ENCODE measurements at places on chromosomes 7 and 10.

DNA sequence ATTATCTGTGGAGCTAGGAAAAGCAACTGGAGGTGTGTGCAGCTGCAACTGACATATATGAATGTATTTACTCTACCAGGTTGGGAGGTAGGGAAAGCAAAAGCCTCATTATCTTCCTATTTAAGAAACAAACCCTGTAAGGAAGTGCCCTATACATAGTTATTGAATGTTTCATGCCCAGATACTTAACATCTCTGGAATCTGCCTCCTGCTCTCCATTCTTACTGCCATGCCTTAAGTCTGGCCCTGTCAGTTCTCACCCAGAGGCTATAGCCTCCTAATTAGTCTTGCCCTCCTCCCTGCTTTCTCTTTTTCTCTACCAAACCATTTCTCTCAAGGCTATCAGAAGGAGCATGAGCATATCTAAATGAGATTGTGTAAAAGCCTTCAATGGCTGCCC is 542.6 kb upstream of the LRRN3 start:
- no peak for DNase-seq

- DNase-seq, result no peak
Observed at GRCh38 chr10:52484206-52485065, 170.4 kb downstream of the DKK1 start.

DNA sequence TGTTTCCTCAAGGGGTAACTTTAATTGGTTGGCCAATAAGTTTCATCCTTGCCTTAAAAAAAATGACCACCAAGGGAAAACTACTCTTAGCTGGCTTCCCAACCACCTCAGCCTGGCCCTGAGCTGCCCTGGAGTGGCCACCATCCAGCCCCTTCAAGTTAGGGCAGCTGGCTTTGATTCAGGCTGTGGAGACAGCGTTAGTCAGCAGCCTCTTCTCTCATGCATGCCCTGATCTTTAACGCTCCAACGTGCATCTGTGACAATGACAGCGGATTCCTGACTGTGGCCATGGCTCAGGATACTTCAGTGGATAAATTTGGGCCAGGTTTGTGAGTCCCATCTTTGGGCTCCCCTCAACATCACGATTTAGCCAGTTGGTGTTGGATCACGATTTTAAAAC is 111.6 kb downstream of the RBM20 start:
- DNase-seq, result no peak

DNA sequence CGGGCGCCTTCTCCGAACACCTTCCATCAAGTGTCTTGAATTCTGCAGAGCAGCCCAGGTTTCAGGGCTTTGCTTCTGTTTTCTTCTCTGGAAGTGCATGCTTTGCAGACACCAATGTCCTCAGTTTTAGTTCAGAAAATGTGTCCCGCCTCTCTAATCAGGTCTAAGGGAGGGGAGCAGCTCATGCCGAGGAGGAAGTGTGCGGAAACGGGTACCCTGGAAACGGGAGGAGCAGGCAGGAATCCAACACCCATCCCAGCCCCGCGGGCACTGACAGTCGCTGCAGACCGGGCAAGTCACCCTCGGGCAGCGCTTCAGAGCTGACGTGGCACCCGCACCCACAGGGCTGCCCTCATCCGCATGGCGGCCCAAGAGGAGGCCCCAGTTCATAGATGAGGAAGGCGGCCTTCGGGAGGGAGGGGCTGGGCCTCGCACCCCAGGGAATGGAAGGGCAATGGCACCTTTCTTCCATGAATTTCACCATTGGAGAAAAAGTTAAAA is 338.7 kb downstream of the DNAJB6 start:
- DNase-seq, result no peak

DNA sequence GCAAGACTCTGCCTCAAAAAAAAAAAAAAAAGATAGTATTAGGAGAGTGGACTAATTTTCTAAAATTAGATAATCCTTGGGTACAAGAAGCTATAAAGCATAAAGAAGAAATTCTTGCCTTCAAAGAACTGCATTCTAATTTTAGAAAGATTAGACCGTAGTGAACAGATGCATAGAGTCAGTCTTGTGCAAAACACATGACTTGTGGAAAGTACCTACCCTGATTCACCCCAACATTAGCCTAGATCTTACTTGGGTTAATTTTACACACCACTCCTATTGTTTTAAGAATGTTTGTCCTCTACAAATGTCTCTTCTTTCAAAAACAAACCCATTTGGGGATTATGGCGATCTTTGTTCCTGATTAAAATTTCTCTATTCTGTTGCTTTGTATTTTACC is 38.9 kb upstream of the SP8 start:
- DNase-seq, result no peak

DNA sequence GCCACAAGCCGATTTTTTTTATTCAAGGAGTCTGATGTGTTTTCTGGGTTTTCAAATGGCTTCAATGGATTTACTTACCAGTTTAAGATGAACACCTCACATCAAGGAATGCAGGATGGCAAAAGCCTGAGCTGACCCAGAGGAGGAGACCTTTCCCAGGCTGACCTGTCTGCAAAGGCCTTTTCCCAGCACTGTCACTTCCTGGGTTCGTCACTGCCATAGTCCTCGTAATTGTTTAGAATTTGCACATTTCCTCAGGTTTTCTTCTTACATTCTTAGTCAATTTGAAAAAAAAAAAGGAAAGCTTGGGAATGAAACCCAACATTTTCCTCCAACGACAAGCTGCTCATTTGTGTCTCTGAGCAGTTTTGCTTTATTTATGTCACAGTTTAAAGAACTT is 42.0 kb downstream of the PTER start:
- DNase-seq, result no peak

DNA sequence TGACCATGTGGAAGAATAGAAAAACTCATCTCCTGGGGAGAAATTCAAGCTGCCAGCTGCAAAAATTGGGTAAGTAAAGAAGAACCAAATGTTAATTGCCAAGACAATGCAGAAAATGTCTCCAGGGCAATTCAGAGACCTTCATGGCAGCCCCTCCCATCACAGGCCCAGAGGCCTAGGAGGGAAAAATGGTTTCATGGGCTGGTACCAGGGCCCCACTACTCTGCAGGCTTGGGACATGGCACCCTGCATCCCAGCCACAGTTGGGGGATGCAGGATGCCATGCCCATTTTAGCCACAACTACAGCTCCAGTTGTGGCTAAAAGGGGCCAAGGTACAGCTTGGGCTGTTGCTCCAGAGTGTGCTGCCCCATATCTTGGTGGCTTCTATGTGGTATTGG is 20.9 kb upstream of the MKLN1 start:
- no peak for DNase-seq

- peak; percentile 37 for DNase-seq
Observed at GRCh38 chr10:74419958-74420375, 268.9 kb downstream of the ADK start.

DNA sequence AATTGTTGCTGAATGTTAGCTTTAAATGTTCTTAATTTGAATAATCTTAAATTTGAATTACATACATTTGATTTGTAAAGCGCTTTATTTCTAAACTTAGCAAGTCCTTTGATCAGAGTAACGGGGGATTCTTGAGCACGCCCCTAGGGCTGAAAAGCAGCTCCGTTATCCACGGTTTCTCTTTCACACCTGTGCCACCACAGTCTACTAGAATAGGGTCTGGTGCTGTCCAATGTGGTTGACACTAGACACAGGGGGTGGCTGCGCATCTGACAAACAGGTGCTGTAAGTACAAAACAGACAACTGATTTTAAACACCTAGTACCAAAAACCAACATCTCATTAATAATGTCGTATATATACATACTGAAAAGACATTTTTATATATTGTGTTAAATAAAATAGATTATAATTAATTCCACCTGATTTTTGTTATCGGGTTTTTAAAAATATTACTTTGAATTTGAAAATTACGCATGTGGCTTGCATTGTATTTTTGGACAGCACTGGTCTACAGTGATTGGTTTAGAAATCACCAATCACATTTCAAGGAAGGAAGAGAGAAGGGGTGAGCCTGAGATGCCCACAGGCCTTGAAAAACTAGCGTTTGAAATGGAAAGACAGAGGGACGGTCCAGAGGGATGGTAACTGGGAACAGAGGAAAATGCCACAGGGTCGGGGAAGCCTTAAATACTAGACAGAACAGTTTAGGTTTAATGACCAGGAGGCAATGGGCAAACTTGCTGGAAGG is 7.3 kb downstream of the SEPHS1 start:
- DNase-seq, result peak; percentile 35

Data from activated gamma-delta T cell treated with Interleukin-2 at 50 U/mL for 16 hours (primary cell).